Esophagus squamous epithelium (tissue), 5 donors: ENCODE measurements at places on chromosomes 11 and 22.

DNA sequence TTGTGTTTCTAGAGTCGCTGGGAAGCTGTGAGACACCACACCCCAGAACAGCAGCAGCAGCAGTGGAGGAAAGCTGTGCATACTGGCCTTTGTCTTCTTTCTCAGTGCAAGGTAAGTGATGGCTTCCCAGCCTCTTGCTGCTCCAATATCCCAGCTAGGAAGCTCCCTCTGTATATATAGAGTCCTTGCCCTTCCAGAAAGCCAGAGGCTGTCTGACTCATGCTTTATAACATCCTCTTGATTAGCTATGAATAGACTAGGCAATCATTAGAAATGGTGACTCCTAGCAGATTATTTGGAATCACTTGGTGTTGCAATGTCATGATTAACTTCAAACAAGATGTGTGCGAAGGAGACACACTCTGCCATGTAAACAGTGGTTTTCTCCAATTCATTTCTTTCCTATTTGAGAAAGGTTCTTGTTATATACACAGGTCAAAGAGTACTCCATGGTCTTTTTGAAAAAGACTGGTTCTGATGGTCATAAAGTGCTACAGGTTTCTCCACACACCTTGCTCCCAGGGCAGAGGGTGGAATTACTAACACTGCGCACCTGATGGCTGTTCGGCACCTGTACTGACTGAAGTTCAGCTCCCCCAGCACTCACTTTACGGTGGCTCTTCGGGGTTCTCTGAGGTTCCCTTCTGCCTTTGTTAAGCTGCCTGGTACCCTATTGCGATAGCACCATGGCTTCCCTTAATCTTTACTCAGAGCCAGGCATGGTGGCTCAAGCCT is at the start of gene MMP1:
TSS of gene MMP1 (minus strand) at position 149 of the 735 bp plus-strand sequence. CDS start at position 81, 68 bp downstream.
- no peak for DNase-seq

DNA sequence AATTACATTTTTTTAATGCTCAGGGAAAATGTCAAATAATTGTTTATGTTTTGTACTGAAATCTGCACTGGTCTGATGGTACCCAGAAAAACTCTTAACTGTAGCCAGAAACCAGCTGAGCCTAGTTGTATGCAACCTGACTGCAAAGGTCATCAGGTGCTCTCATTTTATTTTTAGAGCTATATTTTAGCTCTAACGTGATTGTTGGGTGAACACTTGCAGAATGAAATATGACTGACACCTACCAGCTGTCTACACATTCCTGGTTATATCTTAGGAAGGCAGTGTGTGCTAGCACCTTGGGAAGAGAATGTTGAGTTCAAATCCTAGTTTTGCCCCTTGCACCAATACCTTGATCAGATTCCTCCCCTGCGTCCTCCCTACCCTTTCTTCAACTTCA is 23.6 kb downstream of the PTPRJ start:
- no peak for DNase-seq

GRCh38 chr11:8336356-8337129 is 72.9 kb upstream of the LMO1 start:
- no peak for DNase-seq

- DNase-seq: no peak
These were observed 48.8 kb downstream of the SMCO4 start for GRCh38 chr11:93494357-93494756.

- DNase-seq: no peak
These were observed 13.3 kb downstream of the ASCL2 start for GRCh38 chr11:2256951-2257700.

DNA sequence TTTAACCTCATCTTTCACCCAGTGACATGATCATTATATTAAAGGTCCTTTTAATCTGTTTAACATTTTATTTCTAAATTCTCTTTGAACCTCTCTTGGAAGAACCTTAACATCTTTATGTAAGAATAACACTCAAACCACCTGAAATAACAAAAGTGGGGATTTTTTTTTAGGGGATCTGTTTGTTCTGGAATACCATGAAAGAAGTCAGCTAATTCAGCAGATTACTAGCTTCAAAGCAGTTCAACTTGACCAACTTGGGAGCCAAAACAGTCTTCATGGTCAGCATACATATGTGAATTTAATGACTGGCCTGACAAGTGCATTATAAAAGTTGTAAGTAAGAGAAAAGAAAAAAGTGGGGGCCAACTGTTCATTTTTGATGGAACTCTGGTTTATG is 52.3 kb downstream of the CCDC34 start:
- DNase-seq: no peak

- no peak for DNase-seq
These were observed 1059.5 kb downstream of the FAM181B start for GRCh38 chr11:81674211-81674610.

DNA sequence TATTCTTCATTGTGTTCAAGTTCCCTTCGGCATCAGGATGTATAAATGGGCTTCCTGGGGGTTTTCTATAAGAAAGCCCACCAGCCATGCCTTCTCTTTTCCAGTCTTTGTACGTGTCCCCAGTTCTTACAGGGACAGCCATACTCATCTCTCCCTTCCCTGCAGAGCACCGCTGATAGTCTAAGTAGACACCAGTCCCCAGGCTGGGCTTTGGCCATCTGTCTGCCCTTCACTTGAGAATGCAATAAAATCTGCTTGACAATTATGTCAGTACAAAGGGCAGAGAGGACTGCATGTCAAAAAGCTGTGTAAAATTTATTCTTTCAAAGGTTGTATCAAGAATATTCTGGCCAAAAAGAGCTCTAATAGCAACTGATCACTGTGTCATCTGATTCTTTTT is 27.3 kb downstream of the NTM start:
- no peak for DNase-seq

DNA sequence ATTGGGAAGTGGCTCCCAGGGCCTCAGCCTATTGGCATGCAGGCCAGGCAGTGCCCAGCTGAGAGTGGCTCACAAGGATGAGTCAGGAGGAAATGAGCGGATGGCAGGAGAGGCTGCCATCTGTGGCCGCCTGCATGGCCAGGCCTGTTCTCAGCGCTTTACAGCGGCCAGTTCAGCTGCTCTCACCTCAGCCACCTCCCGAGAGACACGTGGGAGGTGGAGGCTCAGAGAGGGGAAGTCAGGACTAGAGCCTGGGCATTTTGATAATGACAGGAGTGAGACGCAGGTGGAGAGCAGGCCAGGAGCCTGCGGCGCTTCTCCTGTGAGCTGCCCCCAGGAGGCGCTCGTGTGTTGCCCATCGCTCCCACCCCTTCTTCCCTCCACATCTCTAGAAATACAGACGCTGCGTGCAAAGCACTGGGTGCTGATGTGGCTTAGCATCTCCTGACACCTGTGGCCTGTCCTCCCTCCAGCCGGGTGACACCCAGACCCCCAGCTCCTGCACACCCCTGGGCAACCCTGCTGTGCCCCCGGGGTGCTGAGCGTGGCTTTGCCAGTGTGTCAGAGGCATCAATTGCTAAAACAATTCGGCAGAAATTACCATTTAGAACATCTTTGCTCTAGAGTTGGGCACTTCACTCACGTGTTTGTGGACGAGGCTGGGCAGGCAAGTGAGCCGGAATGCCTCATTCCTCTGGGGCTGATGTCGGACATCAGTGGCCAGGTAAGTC is 21.4 kb upstream of the PANX2 start:
- DNase-seq: no peak

- no peak for DNase-seq
These were observed 6.9 kb downstream of the RDX start for GRCh38 chr11:110289472-110289871.

GRCh38 chr22:49946612-49947295 is 13.8 kb upstream of the PIM3 start:
- no peak for DNase-seq

- no peak for DNase-seq
These were observed 22.8 kb downstream of the BRSK2 start for GRCh38 chr11:1412377-1413095.

- DNase-seq: no peak
These were observed 27.1 kb downstream of the VPS37C start for GRCh38 chr11:61133956-61134662.

- no peak for DNase-seq
These were observed 19.3 kb downstream of the ENDOD1 start for GRCh38 chr11:95108671-95109551.

GRCh38 chr11:87972133-87972532 is 203.1 kb downstream of the RAB38 start:
- no peak for DNase-seq

DNA sequence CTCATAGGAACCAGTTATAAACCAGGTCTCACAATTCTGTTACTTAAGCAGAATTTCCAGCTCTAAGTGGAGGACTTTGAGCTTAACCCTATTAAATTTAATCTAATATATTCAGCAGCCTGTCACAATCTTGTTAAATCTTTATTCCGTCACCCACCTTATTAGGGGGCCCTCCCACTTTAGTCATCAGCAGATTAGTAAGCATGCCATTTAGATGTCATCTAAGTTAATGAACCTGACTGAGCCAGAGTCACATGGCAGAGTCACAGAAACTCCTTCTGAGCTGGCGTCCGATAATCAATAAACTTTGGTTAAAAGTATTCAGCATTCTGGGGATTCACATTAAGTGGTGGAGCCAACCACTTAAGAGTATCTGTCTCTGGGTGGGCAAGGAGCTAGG is 35.1 kb downstream of the TTC12 start:
- DNase-seq: no peak

DNA sequence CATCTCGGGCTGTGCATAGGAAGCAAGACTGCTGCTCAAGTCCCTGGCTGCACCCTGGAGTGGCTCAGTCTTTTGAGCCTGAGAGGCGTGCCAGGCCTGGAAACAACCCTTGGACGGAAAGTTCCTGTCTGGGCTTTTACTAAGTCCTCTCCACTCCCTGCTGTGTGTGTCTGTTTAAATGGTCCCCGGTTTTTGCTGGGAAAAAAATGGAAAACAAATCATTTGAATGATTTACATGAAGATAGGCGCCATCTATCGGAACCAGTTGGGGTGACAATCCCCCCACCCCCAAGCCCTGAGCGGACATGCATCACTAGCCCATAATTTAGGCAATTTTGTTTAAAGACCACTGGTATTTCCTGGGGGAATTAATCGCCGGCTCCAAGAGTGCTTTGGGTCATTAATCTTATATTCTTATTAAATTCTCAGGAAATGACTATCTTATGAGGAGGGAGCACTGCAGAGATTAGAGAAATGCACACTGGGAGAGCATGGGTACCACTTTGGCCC is 2.7 kb upstream of the GAB2 start:
- DNase-seq: no peak

DNA sequence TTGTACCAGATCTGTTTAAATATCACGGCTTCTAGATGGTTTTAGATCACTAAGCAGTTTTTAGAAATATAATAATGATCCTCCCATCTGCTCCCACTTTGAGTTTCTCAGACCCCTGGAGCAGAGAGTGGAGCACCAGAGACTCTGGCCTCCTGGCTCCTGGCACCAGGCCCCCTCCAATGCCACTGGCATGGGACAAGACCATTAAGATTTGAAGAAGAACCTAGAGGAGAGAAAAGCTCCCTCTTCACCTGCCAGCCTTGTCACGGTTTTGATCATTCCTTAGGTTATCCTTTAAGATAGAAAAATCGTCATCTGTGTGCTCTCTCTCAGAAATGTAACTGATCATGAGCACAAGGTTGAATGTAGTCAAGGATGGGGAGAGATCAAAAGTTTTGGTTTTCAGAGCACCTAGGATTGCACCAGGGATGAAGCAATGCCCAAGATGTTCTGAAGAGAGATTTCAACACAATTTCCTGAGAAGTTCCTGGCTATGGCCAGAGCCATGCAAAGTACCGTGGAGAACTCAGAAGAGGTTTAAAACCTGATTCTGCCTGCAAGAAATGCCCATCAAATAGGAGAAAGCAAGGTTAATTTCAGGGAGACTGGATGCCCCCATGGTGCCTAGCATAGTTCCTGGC is 22.2 kb downstream of the IL10RA start:
- DNase-seq: no peak

DNA sequence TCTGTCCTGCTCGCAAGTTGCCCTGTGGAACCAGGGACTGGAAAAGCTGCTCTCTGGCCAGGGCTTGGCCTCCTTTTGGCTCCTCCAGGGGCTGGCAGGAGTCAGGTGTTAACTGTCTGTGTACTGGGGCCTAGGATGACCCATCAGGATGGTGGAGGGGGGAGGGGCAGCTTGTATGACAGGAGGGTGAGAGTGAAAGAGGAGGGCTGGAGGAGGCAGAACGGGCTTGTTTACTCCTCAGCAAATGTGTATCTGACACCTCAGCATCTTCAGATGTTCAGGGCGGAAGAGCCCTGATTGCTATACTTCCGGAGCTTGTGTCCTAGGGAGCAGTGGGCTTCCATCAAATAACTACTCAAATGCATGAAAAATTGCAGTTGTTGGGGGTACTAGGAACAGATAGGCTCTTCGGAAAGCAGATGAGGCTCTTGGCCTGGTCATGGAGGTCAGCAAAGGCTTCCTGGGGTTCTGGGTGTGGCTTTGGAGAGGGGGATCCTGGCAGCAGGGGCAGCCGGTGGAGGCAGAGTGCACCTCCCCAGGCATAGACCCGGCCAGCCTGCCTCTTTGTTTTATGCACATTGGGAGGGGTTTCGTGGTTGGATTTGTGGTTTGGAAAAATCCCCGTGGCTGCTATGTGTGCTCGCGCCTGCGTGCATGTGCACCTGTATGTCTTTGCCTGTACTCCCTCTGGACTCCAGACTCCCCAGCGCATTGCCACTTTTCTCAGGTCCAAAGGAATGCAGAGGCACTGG is 31.2 kb downstream of the CD82 start:
- no peak for DNase-seq

GRCh38 chr11:60717956-60718355 is 6.6 kb upstream of the MS4A18 start:
- no peak for DNase-seq

GRCh38 chr11:62147545-62147944 is 23.7 kb downstream of the INCENP start:
- DNase-seq: no peak

DNA sequence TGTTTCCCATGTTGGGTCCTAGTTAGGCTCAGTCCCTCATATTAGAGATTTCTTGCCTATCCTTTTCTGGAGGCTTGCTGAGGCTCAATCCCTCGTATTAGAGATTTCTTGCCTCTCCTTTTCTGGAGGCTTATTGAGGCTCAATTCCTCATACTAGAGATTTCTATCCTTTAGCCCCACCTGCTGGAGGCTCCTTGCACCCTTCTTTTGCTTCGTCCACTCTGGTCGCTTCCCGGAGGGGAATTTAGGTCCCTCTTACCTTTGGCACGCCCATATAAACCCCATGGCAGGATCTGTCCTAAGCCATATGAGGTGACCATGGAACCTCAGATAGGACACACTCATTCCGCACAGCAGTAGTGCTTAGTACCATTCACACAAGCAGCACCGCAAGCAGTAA is 15.9 kb downstream of the CYP2D6 start:
- no peak for DNase-seq

DNA sequence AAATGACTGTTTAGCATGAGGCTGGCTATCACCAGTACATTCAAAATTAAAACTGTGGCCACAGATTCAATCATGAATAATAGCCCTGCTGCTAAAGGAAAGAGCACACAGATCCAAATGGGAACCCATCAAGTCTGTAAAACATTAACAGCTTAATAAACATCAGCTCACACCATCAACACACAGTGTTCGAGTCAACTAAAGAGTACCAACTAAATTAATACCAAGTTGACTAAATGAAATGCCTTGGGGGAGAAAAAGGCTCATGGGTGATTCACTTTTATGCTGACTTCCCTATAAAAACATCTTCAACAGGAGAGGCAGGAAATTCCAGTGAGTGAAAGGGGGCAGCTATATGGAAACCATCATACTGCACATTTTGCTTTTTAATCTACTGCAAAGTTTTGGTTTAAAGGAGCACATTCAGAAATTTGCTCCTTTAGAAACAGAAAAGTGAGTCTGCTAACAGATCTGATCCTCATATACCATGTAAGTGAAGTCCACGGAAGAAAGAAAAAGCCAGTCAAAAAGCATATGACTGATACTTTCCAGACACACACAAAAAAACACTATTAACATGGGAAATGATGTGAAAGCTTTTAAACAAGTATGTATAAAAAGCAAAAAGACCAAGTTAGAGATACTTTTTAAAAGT is 16.3 kb downstream of the LGR4 start:
- no peak for DNase-seq
